ENCODE measurements at places on chromosomes 3 and 15. TPM values are rescaled to one million over a fixed set of nuclear protein-coding genes. Genes with fewer than 3 reads are reported as not detected.

ZNF80 gene
- total RNA-seq: 0.06 TPM

TPRA1 gene
- 17.6 TPM for total RNA-seq

GRCh38 chr3:108333961-108334360 lies 37.6 kb downstream of the HHLA2 start:
- DNase-seq: no peak

GRCh38 chr3:20990896-20991295 lies 760.1 kb downstream of the ZNF385D start:
- no peak for DNase-seq

GRCh38 chr3:5784690-5785089 lies 597.2 kb downstream of the EDEM1 start:
- peak; percentile 75 for DNase-seq

DNA sequence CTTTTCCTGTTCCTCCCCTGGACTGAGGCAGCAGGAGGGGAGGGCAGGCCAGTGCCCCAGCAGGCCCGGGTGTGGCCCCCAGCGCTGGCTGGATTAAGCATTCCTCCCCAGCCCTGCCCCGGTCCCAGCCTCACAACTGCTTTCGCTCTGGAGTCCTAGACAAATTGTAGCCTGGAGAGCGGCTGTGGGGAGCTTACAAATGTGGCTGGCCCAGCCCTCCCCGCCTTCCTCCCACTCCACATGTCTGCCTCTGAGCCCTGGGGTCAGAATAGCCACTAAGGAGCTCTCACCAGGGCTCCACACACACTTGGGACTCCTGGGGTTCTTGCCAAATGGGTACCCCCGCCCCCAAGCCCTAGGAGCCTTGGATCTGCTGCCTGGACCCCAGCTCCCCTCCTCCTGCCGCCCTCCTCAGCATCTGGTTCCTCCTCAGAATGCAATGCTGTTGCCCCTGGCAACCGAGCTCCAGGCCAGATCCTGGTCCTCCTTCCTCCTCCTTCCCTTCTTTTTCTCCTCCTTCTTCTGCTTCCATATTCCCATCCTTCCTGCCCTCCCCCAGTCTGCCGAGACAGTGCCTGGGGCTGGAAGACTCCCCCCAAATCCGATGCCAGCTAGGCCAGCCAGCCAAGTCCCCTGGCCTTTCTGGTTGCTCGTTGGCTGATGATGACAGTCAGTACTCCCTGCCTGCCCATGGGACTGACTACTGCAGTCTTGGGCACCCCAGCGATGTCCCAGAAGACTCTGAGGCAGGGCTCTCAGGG lies 91.1 kb downstream of the LINGO1 start:
- DNase-seq: no peak

GRCh38 chr3:165403666-165404065 lies 207.5 kb upstream of the SLITRK3 start:
- DNase-seq: no peak

NME9 gene
- total RNA-seq: 5.6 TPM

DNA sequence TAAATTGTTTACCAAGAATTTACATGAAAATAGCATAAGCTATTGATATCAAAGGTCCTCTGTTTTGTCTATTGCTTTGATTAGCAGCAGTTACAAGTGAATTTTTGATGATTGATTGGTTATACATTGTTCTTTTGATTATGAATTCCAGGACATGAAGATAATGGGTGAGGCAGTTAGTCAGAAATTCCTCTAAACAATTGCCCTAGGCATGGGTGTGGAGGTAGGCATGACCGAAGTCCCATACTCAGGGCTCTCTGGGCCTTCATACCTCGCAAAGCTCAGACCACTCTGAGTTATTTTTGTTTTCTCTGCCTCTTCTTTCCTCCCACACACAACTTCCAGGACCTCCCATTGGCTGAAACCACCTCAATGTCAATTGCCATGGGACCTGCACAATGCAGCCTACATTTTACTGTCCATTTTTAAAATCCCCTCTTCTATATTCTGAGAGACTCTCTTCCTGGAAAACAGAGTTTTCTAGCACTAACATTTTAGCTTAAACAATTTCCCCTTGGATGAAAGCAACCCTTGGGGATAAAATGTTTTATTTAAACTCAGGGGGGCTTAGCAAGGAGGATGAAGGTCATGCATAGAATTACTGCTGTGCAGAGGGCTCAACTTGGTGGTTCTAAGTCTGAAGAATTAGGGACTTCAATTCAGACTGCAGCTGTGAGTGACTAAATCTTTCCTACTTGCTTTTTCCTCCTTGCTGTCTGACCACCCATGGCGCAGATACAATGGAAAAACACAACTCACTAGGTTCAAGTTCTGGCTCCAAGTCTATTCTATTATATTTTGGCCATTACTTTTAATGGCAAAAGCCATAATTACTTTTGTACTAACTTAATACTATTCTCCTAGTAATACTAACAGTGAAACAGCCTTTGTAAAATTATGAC lies 594.8 kb downstream of the NTRK3 start:
- DNase-seq: no peak

GOLGA8R gene
- 5.5 TPM for total RNA-seq

DNA sequence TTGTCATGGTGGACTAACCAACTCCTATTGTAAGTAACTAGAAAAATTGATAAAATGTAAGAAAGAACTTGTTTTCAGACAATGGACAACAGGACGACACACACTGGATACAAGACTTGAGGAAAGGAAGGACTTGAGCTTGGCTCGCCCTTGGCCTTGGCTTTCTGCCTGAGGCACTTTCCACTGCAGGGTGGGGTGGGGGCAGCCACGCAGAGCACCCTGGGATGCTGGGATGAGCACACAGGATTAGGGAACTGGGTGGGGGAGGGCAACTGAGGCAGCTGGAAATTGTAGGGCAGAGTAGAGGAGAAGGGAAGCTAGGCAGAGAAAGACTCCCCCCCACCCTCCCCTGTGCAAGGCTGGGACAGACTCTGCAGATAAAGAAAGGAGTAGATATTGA lies 25.5 kb upstream of the HHATL start:
- no peak for DNase-seq

GRCh38 chr3:186094271-186094670 lies 14.6 kb downstream of the ETV5 start:
- DNase-seq: no peak

DNA sequence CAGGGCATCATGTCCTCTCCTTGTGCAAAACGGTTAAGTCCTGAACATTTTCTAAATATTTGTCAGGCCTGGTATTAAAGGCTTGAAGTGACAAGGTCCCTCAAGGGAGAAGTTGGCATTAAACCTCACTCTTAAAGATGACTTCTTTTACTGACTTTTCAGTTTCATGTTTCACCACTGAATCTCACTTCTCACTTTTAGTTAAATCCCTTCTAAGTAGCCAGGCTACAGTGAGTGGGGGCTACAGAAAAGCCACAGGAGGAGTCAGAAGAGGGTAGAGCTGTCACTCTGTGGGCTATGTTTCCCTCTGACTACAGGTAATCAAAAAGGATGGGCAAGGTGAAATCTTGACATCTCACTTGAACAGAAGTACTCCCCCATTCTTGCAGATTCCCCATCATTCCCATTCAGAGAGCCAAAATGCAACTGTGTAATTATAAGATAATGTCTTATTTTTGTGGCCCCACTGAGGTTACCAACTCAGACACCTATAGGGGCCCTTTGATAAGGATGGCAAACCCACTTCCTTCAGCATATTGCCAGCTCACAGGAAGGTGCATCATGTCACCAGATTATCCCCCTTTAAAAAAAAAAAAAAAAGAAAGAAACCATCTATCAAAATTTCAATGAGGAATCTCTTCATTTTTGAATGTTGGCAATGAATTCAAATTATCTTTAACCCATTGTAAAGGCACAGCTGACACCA lies 790.1 kb upstream of the CFAP20DC start:
- no peak for DNase-seq

DNA sequence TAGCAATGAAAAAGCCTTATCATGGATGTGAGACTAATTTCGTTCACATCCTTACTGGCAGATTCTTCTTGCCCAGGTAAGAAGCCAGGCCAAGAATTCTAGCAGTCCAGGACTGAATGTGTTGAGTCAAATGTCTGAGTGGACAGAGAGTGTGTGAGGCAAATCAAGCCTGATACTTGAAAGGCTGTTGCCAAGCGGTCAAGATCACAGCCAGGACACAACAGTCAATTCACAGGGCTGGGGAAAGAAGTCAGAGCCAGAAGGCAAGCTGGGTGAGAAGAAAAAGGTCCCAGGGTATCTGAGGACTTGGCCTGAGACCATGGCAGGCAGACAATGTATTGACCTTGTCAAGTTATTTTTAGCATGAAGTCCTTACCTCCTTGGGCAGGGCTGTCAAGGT lies 301.3 kb downstream of the ZNF385D start:
- DNase-seq: no peak

DNA sequence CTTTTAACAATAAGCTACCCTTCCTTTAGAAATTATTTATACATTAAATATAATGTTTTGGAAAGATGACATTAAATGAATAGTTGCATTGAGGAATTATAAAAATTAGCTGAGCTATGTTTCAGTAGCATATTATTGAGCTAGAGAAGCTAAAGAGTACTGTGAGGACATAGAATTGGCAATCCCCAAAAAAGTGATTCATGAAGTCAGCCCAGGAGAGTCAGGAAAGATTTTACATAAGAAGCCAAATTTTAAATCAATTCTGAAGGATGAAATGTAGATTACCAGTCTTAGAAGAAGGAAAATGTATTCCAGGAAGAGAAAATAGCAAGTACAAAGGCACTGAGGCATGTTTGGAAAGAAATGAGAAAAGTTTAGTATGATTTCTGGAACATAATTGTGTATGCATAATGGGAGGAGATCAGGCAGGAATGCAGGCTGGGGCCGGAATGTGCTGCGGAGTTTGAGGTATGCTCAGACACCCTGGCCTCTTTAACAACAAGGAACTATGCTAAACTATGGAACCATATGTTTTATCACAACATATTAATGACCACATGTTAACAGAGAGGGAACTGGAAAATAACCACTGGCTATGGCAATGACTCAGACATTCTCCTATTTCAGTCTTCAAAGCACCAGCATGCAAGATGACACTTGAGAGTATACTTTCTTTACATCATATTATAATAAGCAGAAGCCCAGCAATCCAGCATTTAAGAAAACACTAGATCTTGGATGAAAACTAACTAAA lies 103.3 kb upstream of the COL8A1 start:
- no peak for DNase-seq

DNA sequence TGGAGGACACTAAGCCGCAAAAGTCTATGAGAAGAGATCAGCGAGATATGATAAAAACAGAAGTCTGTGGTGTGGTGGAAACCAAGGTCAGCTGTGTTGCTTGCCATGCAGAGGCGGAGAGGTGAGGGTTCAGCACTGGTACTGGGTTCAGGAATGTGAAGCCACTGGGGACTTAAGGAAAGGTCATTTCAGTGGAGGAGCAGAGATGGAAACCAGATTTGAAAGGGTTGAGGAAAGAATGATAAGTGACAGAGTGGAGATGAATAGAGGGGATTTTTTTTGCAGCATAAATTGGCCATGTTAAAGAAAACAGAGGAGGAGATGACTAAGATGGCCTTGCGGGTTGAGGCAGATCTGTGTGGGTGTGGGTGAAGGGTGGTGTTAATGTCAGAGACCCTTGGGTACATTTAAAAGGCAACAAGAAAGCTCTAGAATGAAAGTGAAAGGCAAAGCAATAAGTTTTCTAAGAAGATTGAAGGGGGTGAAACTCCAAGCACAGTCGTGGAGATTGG lies 265.5 kb downstream of the ADAMTSL3 start:
- no peak for DNase-seq

DNA sequence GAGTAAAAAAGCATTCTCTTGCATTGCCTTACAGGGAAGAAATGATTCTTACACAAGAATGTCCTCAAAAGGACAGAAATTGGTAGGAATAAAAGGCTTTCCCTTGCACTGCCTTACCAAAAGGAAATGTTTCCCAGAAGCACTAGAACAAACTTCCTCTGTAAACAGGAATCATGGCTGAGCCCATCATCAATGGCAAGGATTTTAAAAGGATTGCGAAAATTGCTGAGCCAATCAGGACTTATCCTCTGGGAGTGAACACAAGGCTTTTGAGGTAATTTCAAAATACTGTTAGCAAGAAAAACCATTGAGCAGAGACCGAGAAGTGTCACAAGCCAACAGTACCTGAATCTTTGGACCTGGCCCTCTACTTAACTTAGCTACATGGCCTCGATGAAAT lies 897.3 kb downstream of the ROBO1 start:
- no peak for DNase-seq

GRCh38 chr15:36960947-36961227 lies 139.5 kb downstream of the MEIS2 start:
- DNase-seq: no peak

NR1I2 gene
- 0.69 TPM for total RNA-seq

DNA sequence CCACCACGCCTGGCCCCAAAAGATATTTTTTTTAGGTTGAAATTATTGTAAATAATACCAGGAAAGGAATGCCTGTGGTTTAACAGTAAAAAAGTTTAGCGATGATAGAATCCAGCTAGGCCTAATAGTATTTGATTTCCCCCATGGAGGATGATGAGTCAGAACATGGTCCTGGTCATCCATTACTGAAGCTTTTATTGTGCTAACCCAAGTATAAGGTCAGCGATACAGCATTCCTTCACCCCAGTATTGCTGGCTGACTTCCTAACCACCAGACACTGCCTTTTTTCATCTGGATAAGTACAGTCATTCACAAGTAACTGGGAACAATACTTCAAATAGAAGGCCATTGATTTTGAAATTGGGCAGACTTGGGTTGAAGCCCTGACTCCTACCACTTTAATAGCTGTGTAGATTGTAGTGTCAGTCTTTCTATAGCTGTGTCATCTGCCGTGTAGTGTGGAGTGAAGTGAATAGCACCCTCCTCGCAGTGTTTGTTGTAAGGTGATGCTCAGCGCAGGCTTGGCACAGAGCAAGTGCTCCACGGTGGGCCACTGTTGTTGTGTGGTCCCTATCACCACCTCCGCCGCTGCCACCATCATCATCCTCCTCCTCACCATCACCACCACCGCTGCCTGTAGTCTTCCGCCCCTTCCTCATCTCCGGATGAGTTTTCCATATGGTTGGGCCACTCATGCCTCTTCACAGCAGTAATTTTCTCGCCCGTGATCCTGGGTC lies 436.0 kb upstream of the TPM1 start:
- no peak for DNase-seq

DNA sequence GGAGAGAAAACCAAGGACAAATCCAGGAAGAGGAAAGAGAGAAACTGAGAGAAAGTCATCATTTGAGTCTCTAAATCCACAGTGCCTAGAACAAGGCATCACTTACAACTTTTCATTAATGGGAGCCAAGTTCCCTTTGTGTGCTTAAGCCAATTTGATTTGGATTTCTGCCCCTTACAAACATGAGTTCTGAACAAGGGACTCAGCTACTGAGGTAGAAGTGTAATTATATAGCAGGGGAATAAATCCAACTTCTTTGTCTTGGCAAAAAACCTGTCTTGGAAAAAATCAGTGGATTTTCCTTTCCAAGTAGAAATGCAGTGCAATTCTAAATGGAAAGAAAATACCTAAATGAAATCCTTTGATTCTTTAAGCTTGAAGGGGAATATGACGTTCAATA lies 307.2 kb upstream of the CNTN3 start:
- no peak for DNase-seq

- DNase-seq: no peak
These were observed at the start of gene SLITRK3 for GRCh38 chr3:165195640-165196576. SLITRK3 (minus strand) TSS chr3:165196384; CDS start chr3:165190830, 5,554 bp downstream.

GRCh38 chr3:154023148-154023547 lies 98.0 kb upstream of the ARHGEF26 start:
- no peak for DNase-seq

TIPIN gene
- 17.7 TPM for total RNA-seq
